GM12878 (cell line): ENCODE measurements at places on chromosomes 2 and 18.

DNA sequence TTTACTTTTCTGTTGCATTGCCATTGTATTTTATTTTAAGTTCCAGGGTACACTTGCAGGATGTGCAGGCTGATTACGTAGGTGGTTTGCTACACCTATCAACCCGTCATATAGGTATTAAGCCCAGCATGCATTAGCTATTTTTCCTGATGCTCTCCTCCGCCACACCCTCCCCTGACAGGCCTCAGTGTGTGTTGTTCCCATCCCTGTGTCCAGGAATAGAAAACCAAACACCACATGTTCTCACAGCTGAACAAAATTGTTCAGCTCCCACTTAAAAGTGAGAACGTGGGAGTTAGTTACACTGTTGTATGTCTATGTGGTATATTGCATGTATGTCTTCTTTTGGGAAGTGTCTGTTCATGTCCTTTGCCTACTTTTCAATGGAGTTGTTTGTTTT, 1631.7 kb downstream of the DPP10 start:
- no peak for DNase-seq

DNA sequence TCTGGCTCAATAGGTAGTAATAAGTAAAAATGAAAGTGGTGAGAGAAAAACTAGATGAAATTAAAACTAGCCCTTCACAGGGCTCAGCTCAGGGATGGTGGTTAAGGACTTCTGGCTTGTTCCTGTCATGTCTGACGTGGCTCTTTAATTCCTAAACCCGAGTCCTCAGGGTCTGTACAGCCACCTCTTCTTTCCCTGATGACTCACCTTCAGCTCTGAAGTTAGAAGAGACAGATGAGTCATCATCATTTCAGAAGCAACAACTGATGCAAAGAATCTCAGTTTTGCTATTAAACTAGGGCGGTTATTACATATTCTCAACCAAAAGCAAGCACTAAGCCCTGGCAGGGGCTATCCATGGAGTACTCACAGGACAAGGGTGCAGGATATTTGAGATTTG, 24.0 kb upstream of the ITGB6 start:
- DNase-seq: peak; percentile 67

DNA sequence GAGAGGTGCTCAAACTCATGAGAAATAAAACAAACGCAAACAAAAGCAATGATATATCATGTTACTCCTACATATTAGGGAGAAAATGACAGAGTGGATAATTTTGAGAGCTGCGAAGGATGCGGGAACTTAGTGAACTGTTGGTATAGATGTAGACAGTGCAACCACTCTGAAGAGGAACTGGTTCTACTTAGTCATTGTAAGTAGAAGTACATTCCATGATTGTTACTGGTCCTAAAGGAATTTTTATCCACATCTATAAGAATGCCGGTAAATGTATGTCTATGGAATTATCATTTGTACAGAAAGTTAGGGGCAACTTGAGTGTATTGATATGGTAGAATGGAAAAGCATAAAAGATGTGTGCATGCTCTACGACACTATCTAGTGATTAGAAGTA, 1238.4 kb downstream of the LRP1B start:
- no peak for DNase-seq

DNA sequence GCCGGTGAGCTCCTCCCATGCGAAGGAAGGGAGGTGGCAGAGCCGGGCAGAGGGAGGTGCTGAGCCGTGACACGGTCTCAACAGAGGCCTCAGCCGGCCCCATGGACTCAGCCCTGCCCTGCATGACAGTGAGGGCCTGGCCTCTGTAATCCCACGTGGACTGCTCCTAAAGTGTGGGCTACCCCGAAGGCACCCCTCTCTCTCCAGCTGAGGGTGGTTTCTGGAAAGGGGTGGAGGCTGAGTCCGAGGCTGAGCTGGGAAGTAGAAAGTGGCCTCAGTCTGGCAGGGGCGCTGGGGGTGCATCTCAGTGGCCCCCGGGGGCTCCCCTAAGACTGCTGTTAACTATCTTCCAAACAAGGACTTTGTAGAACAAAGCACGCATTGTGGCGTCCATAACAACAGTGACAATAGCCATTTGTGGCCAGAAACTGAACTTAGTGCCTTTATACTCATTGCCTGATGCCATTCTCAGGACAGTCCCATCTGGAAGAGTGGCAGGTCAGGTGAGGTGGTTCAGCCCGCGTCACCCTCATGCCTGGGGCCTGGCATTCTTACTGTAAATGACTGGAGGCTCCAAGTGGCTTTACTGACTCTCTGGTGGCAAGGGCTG, 192.4 kb downstream of the TWIST2 start:
- DNase-seq: no peak

GRCh38 chr2:109294523-109294922, 165.5 kb downstream of the SH3RF3 start:
- DNase-seq: no peak

GRCh38 chr18:23068570-23069310, 66.5 kb upstream of the CABLES1 start:
- DNase-seq: no peak

DNA sequence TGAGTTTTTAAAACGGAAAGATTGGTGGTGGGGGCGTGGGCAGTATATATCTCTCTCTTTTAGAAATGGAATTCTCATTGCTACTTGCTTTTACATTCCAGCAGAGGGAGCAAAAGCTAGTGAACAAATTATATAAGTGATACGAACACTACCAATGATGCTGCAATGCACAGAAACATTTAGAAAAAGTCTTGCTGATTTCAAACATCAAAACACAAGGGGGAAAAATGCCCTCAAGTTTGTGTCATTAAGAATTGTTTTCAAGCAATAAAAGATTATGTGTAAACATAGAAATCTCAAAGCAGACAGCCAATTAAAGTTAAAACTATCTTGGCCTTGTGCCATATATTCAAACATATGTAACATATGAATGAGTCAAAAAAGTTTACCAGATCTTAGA, 296.3 kb upstream of the KCNJ3 start:
- DNase-seq: no peak

- DNase-seq: no peak
Measured at GRCh38 chr2:108377815-108378630, at the start of gene SULT1C4. Gene SULT1C4, plus strand, starts transcription at chr2:108377954. Its CDS starts 384 bp downstream, at chr2:108378338.

DNA sequence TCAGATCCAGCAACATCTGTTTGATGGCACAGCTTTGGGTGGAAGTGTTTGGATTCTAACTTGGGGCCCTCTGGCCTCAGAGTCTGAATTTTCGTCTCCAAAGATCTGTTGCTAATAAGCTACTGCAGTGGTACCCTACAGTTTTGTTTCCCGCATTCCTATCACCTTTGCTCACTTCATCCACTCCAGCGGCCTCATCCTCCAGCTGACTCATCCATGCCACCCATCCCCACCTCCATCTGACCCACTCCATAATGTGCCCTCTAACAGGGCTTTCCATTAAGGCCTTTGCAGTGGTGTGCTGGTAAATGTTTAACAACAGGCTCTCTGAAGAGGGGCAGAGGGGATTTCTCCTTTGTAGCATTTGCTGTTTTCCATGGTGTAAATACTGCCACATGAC, 225.5 kb downstream of the TGIF1 start:
- DNase-seq: no peak

- DNase-seq: no peak
Measured at GRCh38 chr2:43039376-43040080, 186.9 kb downstream of the ZFP36L2 start.

DNA sequence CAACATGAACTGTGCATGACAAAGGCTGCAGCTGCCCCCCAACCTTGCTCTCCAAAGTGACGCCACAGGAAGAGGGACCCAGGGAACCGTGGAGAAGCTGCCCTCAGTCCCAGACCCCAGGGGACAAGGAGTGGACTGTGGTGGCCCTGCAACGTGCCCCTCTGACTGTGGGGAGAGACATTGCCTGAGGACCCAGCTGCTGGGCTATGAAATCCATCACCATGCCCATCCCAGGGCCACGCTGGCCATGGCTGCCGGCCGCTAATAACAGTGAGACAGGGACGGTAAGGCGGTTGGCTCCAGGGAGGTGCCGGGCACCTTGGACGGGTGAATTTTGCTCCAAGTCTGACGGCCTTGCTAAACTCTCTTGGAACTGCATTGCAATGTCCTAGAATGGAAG, 211.3 kb upstream of the HDAC4 start:
- DNase-seq: no peak

- no peak for DNase-seq
Measured at GRCh38 chr2:236052206-236052605, 116.0 kb downstream of the GBX2 start.

GRCh38 chr2:181372646-181373040, 84.5 kb upstream of the ITGA4 start:
- no peak for DNase-seq

DNA sequence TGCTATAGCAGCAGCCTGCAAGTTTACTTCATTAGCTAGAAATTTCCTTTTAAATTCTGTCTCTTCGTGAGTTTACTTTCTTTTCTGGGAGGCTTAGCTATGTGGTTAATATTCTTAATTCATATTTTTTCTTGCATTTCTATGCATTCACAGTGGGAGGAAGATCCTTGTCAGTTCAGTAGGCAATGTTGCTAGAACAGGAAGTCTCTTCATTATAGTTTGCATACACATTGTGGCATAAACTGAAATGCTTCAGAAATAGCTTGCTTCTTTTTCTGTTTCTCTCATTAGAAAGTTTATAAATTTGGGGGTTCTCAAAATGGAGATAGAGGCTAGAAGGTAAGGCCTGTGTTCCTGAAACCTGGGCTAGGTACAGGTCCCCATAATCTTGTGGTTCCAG, 8.1 kb upstream of the ARHGAP15 start:
- DNase-seq: no peak

DNA sequence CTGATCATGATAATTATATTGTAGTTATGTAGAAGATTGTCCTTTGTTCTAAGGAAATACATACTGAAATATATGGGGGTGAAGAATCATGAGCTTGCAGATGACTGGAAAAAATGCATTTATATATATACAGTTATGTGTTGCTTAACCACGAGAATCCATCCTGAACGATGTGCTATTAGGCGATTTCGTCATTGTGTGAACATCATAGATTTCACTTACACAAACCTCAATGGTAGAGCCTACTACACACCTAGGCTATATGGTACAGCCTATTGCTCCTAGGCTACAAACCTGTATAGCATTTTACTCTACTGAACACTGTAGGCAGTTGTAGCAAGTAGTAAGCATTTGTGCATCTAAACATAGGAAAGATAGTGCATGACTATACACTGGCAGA, 2.6 kb upstream of the ACAA2 start:
- DNase-seq: no peak
